ENCODE measurements at places on chromosomes 12 and 14.

DNA sequence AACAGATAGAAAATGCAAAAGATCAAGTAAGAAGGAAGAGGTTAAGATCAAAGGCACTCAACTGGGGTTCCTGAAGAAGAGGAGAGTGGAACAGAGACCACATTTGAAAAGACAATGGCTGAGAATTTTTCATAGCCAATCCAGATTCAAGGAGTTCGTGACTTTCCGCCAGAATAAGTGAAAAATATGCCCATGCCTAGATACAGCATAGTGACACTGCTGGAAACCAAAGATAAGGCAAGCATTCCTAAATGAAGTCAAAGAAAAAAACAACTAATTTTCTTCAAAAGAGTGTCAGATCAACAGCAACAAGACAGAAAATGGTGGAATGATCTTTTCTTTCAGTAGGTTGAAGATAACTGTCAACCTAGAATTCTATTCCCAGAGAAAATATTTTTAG lies 47.5 kb downstream of the EGLN3 start:
- DNase-seq: no peak

- no peak for DNase-seq
Observed at GRCh38 chr14:97268097-97268496, 470.9 kb downstream of the VRK1 start.

DNA sequence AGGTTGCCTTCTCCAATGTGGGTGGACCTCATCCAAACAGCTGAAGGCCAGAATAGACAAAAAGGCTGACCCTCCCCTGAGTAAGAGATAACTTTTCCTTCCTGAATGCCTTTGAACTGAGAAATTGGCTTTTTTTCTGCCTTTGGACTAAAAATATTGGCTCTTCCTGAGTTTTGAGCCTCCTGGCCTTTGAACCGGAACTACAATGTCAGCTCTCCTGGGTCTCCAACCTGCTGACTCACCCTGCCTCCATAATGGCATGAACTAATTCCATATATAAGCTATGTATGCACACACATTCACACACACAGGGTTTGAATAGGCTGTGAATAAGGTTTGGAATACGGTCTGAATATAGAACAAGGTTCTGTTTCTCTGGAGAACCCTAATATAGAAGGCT lies 39.7 kb upstream of the TMEM260 start:
- DNase-seq: no peak

DNA sequence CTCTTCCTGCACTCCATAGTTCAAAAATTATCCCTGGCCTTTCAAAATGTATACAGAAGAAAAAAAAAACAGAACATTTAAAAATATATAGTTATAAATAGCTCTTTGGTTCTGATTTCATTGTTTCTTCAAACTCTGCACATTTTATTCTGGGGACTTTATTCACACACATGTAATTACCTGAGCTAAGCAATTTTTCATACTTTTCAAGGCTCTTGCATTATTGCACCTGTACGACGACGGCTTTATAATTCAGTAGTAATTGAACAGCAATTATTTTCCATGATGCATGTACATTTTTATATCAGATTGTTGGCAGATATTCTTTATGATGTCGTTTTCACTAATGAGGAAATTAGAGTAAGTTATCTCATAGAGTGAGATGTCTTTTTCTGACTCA lies 13.5 kb upstream of the SLC15A5 start:
- no peak for DNase-seq

DNA sequence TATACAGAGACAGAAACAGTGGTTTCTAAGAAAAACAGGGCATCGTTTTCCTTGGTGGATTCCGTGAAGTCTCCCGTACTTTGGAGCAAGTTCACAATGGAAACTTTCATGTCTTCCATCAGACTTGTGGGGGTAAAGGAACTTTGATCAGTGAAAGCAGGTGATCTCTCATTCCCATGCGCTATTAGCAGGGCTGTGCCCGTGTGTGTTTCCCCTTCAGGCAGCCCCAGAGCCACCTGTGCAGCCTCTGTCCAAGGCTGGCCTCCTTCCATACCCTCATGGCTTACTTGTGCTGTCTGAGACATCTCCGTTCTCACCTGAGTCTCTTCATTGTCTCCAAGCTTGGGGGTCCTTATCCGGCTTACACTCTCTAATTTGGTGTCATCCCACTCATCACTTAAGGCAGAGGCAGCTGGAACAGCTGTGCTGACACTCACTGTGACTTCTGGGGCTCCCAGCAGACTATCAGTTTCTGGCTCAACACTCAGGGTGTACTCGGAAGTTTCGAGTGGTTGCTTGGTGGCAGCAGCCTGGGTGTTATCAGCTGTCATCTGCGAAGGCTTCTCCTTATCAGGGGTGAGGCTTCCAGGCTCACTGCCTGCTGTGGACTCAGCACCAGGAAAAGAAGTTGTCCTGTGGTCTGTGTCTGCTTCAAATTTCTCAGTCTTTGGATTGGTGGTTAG lies 13.8 kb downstream of the ARMH4 start:
- DNase-seq: peak; percentile 69

DNA sequence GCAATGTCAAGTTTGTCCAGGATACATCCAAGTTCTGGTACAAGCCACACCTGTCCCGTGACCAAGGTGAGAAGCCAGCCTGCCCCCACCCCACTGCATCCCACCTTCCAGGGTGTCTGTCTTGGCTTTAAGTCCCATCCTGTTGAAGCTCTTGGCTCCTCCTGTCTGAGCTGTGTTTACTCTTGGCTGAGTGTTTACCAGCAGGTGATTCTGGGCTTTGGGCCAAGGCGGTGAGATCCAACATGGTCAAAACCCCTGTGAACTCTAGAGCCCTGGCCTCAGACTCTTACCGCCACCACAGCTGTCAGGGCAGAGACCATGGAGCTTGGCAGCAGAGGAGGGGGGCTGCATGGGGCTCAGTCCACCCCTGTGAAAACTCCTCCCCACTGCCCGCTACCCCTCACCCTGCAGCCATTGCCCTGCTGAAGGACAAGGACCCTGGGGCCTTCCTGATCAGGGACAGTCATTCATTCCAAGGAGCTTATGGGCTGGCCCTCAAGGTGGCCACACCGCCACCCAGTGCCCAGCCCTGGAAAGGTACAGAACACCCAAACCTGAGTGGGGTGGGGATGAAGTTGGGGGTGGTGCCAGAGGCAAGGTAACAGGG lies 11.6 kb downstream of the TNS2 start:
- peak; percentile 23 for DNase-seq

DNA sequence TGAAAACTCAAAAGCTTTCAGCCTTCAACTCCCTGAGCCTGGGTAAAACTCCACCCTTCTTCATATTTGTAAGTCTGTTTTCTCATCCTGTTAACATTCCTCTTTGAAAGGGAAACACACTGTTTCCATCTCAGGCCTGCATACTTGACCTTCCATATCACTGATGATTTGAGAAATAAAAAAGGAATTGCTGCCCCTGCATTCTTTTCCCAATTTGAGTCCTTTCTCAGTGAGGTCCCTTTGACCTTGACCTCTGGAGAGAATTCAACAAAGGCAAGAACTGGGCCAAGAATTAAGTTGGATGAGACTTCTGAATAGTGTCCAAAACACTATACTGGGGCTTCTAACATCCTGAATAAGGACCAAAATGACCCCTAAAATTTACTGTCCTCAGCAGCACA lies 108.0 kb downstream of the AEBP2 start:
- no peak for DNase-seq

All from hematopoietic multipotent progenitor cell treated with erythropoietin and hydrocortisone succinate and interleukin-3 and kit ligand, for 17 days (in vitro differentiated cells).